Naive thymus-derived CD4-positive, alpha-beta T cell (primary cell): ENCODE measurements at places on chromosomes 6 and 20. TPM values are rescaled to one million over a fixed set of nuclear protein-coding genes. Genes with fewer than 3 reads are reported as not detected.

GRCh38 chr6:87504441-87504840, 31.7 kb downstream of the SLC35A1 start:
- DNase-seq, result no peak

DNA sequence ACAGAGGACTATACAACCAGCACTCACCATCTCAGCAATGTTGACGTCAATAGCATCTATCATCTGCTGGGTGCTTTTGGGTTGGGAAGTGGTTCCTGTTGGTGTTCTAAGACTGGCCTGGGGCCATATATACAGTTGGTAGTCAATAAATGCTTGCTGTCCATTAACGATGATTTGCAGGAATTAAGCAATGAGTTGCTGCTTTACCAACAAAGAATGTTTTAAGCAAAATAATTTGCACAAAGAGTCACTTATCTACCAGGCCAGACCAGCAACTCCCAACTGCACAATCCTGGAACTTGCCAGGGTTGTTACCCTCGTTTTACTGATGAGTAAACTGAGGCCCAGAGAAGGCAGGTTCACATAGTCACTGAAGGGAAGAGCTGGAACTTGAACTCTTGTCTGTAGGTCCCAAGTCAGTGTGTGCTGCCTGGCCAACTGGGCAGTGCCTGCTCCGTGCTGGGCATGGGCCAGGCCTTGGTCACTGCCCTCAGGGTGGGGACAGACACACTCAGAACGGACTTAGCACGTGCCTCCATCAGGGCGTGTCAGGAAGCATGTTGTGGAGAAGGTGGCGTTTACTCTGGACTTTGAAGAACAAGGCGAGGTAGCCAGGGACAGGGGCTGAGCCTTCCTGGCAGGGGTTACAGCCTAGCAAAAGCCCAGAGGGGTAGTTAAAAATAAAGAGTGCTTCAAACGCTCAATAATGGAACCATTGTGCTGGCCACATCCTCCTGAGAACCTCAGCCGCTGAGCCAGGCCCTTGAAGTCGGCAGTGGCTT, 2.5 kb upstream of the SRC start:
- no peak for DNase-seq

Gene MMS22L
- total RNA-seq, result 14.2 TPM

GRCh38 chr6:112660626-112661025, 313.5 kb downstream of the RFPL4B start:
- no peak for DNase-seq

DNA sequence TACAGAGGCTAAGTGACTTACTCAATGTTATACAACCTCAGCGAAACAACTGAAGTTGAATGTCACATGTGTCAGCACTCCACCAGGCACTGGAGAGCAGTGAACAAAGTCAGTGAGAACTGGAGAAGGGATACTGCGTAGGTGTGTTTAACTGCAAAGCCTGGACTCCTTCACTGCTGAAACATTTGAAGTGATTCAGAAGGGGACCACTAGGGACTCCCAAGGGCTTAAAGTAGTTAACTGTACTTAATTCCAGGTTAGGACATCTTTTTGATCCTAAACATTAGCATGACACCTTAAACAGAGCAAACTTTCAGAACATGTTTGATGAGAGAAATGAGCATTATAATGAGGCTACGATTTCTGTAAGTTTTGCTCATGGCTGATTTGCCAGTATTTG, 45.0 kb upstream of the ZBTB24 start:
- DNase-seq, result no peak

DNA sequence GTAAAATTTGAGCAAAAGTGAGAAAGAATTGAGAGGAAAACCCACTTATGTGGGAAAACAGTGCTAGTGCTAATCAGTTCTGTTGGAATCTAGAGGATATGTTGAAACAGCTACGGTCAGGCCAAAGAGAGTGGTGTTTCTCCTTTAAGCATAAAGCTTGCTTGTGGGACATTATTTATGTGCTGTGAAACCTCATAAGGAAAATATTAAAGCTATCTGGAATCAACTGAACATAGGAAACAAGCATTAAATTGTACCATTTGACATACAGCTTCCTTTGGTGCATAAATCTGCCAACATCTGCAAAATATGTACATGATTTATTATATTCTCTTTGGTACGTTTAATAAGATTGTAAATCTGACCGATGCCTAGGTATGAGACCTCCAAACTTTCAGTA, 182.5 kb upstream of the PDE10A start:
- no peak for DNase-seq

Gene HCRTR2
- not detected for total RNA-seq

GRCh38 chr20:61643656-61644377, 391.8 kb downstream of the CDH4 start:
- no peak for DNase-seq

DNA sequence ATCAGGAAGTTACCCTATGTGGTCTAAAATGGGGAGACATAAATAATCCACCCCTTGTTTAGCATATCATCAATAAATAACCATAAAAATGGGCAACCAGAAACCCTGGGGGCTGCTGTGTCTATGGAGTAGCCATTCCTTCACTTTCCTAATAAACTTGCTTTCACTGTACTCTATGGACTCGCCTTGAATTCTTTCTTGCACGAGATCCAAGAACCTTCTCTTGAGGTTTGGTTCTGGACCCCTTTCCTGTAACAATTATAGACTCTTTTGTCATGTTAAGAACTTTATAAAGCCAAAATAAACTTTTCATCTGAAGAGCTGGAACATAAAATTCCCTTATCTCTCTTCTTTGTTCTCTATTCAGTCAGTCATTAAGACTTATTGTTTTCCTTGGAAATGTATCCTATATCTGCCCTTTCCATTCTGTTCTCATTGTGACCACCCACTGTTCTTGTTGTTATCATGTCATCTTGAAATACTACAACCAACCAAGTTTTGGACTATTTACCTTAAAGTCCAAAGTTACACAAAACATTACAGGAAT, 29.3 kb upstream of the ZBTB24 start:
- DNase-seq, result no peak

DNA sequence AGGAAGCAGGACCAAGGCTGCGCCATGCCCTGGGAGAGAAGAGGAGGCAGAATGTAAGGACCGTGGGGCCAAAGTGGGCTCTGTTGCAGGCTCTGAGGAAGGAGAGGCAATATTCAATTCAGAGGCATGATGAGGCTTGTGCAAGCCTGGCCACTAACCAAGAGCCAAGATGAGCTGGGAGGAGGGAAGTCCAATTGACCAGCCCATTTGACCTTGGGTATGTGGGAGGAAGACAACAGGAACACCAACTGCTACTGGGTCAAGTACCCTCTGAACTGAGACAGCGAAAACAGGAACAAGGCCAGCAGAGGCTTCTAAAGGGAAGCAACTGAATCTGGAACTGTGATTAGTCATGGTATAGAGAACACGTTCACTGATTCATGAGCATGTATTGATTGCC, 779.6 kb downstream of the MAFB start:
- no peak for DNase-seq

- no peak for DNase-seq
These were observed 414.5 kb upstream of the HSF2 start for GRCh38 chr6:121984956-121985355.

GRCh38 chr6:73058736-73059135, 166.6 kb downstream of the KHDC1L start:
- DNase-seq, result no peak

DNA sequence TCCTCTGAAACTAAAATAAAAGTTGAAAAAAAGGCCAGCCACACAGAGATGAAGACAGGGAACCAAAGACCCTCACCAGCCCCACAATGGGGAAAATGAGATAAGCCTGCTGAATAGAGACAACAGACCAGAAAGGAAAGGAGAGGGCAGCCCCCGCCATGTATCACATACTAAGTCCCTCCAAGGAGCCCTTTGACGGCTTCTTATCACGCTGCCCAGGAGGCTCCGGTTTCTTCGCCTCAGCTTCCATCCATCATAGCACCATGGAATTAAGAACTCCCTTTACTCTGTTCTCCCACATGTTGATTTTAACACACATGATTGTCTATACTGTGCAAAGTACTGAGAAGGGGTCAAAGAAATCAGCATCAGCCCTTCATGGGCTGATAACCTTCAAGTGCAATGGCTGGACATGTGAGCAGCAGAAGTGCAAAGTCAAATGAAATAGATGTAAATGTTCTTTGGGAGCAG, 54.9 kb downstream of the MAP3K5 start:
- DNase-seq, result no peak

DNA sequence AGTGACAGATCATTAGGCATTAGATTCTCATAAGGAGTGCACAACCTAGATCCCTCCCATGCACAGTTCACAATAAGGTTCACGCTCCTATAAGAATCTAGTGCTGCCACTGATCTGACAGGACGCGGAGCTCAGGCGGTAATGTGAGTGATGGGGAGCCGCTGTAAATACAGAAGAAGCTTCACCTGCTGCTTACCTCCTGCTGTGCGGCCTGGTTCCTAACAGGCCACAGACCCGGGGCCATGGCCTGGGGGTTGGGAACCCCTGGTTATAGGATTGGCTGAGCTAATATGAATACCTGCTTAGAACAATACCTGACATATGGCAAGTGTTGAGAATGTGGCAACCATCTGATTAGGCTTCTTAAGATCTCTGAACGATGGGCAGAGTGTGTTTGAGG, 2.4 kb downstream of the PNPLA1 start:
- no peak for DNase-seq

DNA sequence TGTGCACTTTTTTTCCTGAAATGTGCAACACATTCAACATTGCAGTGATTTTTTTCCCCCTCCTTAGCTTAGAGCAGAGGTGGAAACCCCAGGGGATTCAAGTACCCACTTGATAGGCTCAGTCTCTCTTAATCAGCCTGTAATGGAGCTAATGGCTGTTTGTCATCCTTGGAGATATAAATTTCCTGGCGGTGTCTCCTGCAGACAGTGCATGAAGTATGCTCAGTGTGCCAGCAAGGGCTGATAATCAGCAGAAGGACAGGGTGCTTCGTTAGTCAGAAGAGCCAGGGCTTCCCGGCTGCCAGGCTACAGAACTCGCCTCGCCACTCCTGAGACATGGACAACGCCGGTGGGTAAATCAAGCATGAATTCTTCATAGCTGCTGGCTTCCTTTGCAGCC, 69.8 kb upstream of the PHACTR2 start:
- DNase-seq, result no peak

- no peak for DNase-seq
These were observed 146.4 kb upstream of the ARID1B start for GRCh38 chr6:156630613-156631302.

Gene ZKSCAN3
- 5.4 and 5.8 TPM in 2 replicates for total RNA-seq

DNA sequence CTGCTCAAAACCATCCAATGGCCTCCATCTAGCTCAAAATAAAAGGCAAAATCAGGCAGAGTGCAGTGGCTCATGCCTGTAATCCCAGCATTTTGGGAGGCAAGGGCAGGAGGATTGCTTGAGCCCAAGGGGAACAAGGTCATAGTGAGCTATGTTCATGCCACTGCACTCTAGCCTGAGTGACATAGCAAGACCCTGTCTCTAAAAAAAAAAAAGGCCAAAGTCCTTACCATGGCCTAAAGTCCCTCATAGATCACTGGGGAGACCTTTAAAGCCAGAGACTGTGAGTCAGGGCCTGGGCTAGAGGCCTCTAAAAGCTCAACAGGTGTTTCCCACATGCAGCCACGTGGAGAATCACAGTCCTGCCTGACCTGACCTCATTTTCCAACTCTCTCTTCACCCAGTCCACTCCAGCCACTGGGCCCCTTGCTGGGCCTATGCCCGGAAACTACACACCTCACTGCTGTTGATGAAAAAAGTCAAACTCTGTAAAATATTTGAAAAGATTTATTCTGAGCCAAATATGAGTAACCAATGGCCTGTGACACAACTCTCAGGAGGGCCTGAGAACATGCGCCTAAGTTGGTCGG, 28.2 kb upstream of the TAB2 start:
- DNase-seq, result no peak

DNA sequence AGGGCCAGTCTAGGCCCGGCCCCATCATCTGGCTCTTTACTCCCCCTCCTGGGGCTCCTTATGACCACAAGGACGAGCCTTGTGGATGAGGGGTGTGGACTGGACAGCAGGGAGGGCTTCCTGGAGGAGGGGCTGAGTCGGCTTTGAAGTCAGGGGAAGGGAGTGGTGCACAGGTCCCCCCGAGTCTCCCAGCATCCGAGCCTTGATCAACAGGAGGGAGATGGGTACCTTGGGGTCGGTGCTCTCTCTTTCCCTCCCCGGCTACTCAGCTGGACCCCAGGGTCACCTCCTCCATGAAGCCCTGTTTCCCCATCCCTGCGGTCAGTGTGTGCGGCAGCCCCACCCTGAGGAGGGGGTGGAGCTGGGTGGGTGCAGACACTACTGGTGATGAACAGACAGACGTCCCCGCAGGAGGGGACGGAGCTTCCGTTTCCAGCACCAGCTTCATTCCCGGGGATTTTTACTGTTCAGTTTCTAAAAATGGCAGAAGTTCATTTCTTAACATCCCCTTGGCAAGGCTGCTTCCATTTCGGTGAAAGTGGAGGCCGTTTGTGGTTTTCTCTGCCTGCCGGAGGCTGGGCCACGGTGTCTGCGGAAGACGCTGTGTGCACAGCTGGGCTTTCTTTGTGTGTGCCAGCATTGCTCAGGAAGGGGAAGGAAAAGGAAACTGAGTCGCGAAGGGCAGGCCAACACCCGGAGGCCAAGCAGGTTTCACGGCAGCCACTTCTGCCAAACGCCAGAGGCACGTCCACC, 19.6 kb downstream of the NTSR1 start:
- no peak for DNase-seq

GRCh38 chr6:165880686-165881085, 217.6 kb upstream of the PDE10A start:
- no peak for DNase-seq

- DNase-seq, result no peak
These were observed 271.7 kb downstream of the RFPL4B start for GRCh38 chr6:112618849-112619248.

GRCh38 chr20:33545763-33546162, 55.9 kb downstream of the CBFA2T2 start:
- DNase-seq, result no peak

Gene COL20A1
- not detected for total RNA-seq

- no peak for DNase-seq
These were observed 54.8 kb downstream of the RNF182 start for GRCh38 chr6:13979284-13980171.

- peak; percentile 62 for DNase-seq
These were observed 6.3 kb downstream of the ZMYND8 start for GRCh38 chr20:47350181-47350550.

Gene ERGIC3
- 137 and 139 TPM in 2 replicates for total RNA-seq

DNA sequence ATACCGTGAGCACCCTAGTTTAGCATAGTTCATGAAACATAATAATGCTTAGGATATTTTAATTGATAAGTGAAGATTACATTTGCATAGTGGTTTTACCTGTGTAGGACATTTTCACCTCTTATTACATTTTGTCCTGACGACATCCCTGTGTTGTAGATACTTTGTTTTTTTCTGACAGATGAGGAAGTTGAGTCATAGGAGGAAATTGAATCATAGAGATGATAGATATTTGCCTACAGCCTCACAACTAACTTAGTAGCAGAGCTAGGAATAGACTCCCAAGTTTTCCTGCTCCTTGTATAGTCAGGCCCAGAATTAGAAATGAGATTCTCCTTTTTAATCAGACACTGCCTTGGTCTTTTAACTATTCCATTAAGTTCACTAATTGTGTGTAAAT, 100.5 kb upstream of the SUPT3H start:
- DNase-seq, result no peak

Gene CRISP2
- not detected for total RNA-seq

Gene RRAGD
- total RNA-seq, result 7.4 TPM

Gene USP49
- total RNA-seq, result 3.1 TPM

Gene CRISP1
- total RNA-seq, result not detected

Gene LPA
- total RNA-seq, result not detected in 2 replicates

Gene ZFAND3
- total RNA-seq, result 31.7 TPM

- DNase-seq, result no peak
These were observed 20.2 kb upstream of the NR2E1 start for GRCh38 chr6:108145639-108146038.

- DNase-seq, result no peak
These were observed 77.4 kb downstream of the CD83 start for GRCh38 chr6:14194976-14195375.

Gene ALDH5A1
- 5.7 and 5.8 TPM in 2 replicates for total RNA-seq
